ENCODE measurements at places on chromosomes 6 and 20. TPM values are rescaled to one million over a fixed set of nuclear protein-coding genes. Genes with fewer than 3 reads are reported as not detected.

- peaks cover 9% of the 10 kb centered on the region for H3K4me1 ChIP-seq
- no peak for DNase-seq
- H3K36me3 ChIP-seq = no peaks in the 10 kb centered on the region
Measured at GRCh38 chr20:38650010-38650409, 48.4 kb downstream of the ARHGAP40 start.

DNA sequence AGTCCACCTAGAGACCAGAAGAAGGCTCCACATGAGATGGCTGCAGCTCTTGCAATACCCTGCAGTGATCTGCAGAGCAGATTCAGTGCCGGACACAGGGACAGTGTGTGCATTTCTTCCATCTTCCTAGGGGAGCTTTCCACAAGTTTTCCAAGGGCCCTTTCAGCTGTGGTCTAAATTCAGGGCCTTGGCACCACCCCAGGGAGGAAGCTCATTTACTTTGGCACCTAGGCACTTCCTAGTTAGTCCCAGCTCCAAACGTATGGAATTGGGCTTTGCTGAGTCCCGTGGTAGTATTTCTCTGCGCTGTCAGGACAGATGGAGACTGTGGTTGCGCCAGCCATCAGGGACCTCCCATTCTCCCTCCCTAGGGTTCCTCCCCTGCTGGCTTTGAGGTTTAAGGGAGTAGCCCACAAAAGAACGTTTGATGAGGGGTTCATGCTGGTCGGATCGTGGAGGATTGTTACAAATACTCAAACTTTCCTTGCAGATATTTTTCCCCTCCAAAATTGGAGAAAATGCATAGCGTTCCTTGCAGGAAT is 182.3 kb upstream of the UST start:
- H3K4me3 ChIP-seq = no peak overlapping the region
- H3K4me1 ChIP-seq = peaks cover 19% of the 10 kb centered on the region
- no peaks in the 10 kb centered on the region for H3K27me3 ChIP-seq
- no peak overlapping the region for H3K27ac ChIP-seq
- DNase-seq = no peak

GRCh38 chr6:111773501-111774345 is 99.5 kb downstream of the FYN start:
- H3K27ac ChIP-seq = no peak overlapping the region
- H3K4me3 ChIP-seq = no peak overlapping the region
- H3K4me1 ChIP-seq = peaks cover 35% of the 10 kb centered on the region
- no peaks in the 10 kb centered on the region for H3K36me3 ChIP-seq

PKIB gene
- total RNA-seq = 3.2 TPM

TEAD3 gene
- total RNA-seq = 17.0 TPM

Measured in lower lobe of right lung (tissue), 2 donors.